Hippocampal formation (tissue), 2 donors: ENCODE measurements at places on chromosomes 16 and 17.

DNA sequence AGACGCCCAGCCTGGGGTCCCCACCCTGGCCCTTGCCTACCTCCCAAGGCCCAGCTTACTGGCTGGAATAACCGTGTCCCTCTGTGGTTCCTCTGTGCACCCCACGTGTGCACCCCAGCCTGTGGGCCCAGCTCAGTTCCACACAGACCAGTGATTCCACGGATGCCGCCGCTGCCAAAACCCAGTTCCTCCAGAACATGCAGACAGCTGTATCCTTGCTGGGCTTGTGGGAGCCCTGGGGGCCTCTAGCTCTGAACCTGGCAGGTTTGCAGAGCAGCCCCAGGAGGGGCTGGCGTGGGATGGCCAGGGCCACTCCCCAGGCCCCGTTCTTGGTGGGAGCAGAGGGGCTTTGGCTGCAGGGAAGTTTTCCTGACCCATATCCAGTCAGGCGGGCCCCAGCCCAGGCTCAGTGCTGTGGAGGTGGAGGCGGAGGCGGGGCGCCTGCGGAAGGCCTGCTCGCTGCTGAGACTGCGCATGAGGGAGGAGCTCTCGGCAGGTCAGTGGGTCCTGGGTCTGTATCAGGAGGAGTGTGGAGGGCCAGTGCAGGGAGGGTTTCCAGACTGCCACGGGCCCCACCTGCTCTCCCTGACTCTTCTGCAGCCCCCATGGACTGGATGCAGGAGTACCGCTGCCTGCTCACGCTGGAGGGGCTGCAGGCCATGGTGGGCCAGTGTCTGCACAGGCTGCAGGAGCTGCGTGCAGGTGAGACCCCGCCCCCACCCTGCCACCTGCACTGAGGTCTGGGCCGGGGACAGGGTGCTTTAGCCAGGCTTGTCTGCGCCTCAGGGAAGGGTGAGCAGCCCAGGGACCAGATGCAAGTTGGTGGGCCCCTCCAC is 2.3 kb downstream of the TEDC2 start:
- no peak for DNase-seq

GRCh38 chr17:5615476-5615875 is 31.2 kb upstream of the NLRP1 start:
- no peak for DNase-seq

- DNase-seq: no peak
These were observed 37.3 kb upstream of the ICAM2 start for GRCh38 chr17:64057701-64058263.

- DNase-seq: no peak
These were observed 5.1 kb downstream of the COPRS start for GRCh38 chr17:31853911-31854470.

DNA sequence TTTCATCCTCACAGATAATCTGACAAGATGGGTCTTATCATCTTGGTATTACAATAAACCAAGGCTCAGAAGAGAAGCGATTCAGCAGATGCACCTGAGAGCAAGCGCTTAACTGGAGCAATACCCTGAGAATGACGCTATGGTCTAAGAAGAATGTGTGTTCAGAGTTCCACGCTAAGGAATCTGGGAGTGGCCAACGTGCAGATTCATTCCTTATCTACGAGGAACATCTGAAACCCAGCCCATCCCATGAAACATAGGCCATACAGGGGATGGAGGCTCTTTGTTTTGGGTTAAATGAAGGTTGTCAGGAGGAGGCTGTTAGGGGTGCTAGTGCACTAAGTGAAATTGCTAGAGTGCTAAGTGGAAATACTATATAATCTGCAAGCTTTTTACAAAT is 28.5 kb upstream of the KDM8 start:
- no peak for DNase-seq

- no peak for DNase-seq
These were observed 25.6 kb upstream of the NPTX1 start for GRCh38 chr17:80501741-80502577.

DNA sequence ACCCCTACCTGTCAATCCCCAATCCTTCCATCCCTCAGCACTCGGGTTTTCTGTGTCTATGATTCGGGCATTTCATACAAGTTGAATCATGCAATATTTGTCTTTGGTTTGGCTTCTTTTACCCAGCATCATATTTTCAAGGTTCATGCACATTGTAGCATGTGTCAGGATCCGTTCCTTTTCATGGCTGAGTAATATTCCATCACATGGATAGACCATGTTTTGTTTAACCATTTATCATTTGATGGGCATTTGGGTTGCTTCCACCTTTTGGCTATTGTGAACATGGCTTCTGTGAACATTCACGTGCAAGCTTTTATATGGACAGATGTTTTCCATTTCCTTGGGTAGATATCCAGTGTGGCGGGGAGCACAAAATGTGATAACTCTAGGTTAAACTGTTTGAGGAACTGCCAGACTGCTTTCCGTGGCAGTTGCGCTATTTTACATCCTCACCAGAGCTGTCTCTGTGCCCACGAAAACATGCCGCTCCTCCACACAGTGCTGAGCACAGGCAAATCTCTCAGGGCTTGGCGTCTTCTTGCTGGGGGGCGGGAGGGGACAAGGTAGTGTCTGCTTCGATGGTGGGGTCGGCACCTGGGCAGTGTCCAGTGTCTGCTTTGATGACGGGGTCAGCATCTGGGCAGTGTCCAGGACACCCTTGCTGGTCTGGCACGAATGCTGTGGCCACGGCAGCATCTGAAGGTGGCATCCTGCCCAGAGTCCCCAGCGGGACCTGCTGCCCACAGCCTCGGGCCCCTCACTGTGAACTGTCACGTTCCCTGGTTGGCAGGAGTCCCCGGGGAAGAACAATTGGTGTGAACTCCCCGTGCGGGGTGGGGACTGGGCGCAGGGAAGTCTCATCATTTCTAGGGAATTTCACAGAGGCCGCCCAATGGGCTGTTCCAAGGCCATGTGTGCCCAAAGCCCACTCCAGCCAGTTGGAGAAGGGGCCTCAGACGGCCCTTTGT is 32.4 kb upstream of the JPH3 start:
- no peak for DNase-seq

GRCh38 chr17:15469260-15469659 is 1.8 kb upstream of the CDRT4 start:
- no peak for DNase-seq

- DNase-seq: no peak
These were observed 47.2 kb downstream of the PDPK1 start for GRCh38 chr16:2584729-2585650.

DNA sequence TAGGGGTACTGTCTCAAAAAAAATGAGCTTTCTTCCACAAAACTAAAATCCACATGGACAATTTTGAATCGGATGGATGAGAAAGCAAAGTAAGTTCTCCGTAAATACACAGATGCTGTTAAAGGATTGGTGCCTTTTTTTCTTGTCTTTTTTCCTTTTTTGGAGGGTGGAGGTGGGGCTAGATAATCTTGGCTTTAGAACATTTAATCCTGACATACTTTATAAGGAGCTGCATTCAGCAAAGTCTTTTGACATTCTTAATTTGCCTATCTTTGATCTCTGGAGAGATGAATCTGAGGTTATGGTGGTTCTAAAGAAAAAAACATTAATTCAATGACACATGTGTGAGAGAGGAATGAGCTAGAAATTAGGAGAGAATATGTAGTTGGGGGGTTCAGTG is 312.3 kb upstream of the KCNJ16 start:
- DNase-seq: no peak

- peak; percentile 90 for DNase-seq
These were observed 119.6 kb downstream of the SPAG9 start for GRCh38 chr17:51000835-51001638.

GRCh38 chr16:81006211-81006812 is 373 bp downstream of the CMC2 start:
- no peak for DNase-seq

DNA sequence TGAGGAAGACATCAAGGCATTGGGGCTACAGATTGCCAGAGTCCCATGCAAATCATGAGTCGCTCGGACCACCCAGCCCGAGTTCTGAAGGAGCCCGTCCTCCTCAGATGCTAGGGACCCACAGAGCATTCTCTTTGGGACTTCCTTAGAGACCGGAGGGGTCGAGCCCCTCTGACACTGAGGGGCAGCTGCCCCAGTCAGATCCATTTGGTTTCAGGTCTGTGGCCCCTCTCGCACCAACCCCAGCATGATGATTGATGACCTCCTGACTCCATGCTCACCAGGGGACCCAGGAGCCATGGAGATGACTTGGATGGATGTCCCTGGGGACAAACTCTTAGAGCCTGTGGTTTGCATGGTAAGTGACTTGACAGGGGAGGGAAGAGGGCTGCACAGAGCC is 8.0 kb downstream of the PDF start:
- no peak for DNase-seq

DNA sequence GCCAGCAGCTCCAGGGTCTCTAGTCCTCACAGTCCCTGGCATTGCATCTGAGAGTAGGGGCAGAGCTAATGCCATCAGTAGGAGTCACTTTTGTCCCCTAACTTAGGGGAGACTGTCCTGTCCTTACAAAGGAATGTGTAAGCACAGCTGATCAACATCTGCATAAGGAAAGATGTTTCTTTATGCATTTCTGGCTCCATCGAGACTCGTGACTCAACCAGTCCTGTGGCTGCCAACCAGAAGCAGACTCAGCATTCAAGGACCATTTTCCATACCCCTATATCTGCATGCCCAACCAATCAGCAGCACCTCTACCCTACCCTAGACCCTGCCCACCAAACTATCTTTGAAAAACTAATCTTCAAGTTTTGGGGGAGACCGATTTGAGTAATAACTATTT is 8.2 kb upstream of the MPP2 start:
- DNase-seq: no peak

- no peak for DNase-seq
These were observed 74.3 kb downstream of the DYNLRB2 start for GRCh38 chr16:80614908-80615671.

GRCh38 chr16:1036726-1037393 is 35.7 kb upstream of the SSTR5 start:
- DNase-seq: no peak

GRCh38 chr16:70661918-70662641 is 15.7 kb downstream of the IL34 start:
- DNase-seq: no peak

DNA sequence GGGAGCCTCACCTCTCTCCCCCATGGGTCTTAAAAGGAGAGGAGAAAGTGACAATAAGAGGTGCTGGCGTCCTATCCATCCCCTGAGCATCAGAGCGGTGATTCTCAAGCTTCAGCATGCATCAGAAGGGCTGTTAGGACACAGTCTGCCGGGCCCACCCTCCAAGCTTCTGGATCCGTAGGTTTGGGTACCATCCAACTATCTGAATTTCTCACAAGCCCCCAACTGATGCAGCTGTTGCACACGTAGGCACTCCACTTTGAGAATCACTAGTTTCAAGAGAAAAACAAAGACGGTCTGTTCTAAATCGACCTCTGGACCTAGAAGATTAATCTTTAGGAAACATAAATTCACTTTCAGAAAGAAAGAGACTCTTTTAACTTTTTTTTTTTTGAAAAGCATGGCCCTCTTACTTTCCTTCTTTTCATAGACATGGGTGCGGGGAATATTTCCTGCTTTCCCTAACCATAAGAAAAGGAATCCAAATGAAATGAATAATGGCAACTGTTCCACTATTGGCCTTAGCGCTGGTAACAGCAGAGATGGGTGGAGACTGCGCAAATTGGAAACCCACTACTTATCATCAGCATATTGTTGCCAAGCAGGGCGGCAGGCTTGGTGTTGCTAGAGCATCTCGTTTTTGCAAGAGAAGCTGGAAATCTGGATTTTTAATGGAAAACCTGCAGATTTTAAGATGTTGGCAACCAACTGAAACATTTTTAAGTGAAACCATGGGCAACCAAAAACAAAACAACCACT is 144.4 kb downstream of the GAS7 start:
- no peak for DNase-seq

GRCh38 chr17:40075201-40075941 is 12.6 kb downstream of the THRA start:
- peak; percentile 88 for DNase-seq

DNA sequence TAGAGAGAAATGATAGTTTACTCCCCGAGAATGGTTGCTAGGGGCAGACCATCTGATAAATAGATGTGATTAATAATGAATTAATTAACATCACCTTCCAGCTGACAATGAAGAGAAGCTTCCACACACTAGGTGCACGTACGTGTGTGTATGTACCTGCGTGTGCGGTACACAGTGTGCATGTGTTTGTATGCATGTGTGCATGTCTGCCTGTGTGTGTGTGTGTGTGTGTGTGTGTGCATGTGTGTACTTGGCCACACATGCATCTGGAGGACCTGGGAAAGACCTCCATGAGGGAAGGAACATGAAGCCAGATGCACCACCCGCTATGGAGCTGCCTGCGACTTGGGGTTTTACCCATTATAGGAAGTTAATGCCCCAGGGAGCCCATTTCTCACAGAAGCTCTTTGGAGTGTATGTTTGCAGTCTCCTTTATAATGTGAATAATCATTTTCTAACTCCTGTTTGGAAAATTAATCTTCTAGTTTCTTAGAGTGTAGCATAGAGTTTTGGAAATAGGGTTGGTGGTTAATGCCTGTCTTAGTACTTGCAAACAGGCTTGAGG is 229.1 kb downstream of the ENGASE start:
- no peak for DNase-seq

GRCh38 chr16:68490829-68491575 is 42.7 kb upstream of the SMPD3 start:
- no peak for DNase-seq

DNA sequence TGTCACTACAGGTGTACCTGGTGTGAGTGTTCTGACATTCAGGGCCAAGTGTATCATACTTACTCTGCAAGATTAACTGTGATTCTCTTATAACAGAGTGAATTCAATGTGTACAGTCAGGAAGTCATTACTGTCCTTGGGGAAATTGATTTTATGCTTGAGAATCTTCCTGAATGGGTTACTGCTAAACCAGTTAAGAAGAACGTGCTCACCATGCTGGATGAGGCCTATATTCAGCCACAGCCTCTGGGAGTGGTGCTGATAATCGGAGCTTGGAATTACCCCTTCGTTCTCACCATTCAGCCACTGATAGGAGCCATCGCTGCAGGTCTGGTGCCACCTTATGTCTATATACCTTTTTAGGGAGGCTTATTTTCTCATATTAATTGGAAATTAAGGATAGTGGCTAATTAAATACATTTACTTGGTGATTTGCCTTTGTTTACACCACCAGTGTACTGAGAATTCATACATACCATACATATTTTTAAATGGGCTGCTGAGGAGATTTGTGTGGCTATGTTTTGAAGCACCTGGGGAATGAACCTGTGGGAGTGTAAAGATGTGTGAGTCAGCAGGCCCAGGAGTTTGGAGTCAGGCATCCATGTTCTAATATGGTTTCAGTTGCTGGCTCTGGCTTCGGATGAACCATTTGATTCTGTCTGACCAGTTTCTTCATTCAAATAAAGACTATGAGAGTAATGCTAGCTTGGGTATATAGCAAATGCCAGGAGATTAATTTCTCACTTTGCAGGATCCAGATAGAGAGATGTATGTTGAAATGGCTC is 3.1 kb downstream of the ALDH3A2 start:
- no peak for DNase-seq
